ENCODE measurements at places on chromosomes 6 and 20.

DNA sequence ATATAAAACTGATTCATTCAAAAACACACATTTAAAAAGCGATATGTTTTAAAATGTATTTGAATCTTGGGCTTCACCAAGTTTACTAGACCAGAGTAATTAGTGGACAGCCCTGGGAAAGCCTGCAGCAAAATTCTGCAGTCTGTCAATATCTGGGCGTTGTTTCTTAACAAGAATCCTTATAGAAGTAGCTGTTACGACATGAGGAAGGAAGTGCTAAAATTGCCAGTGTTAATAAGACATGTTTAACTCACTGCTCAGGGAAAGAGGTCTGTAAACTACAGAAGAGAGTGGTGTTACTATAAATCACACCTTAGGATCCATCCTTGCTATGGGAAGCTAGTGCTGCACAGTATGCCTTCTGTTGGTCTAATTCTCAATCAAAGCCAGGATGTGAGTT, 120.6 kb downstream of the TBX18 start:
- no peak for DNase-seq

GRCh38 chr6:157516319-157517026, 135.5 kb downstream of the ZDHHC14 start:
- no peak for DNase-seq

- DNase-seq, result no peak
These were observed 9.7 kb upstream of the ZSCAN9 start for GRCh38 chr6:28215425-28215824.

DNA sequence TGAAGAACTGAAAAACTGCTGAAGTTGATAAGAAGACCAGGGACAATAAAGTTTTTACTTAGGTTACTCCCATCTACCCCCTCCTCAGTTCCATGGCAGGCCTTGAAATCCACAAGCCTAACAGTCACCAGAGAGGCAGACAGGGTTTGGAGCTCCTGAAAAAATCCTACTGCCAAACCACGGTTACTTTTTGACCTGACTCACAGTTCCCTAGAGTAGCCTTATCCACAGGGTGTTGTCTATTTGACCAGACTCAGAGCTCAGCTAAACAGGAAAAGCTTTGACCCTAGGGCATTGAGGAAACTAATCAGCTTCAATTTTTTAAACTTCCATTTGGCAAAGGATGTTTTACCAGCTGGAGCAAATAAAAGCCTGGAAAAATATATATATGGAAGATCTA, 257.7 kb upstream of the NT5E start:
- DNase-seq, result no peak

- DNase-seq, result no peak
These were observed 28.7 kb downstream of the GNAS start for GRCh38 chr20:58880994-58881752.

GRCh38 chr6:17591287-17591686, 8.8 kb upstream of the FAM8A1 start:
- no peak for DNase-seq

GRCh38 chr20:47688385-47689381, 96.6 kb downstream of the SULF2 start:
- DNase-seq, result no peak

- no peak for DNase-seq
These were observed 116.9 kb upstream of the FLRT3 start for GRCh38 chr20:14454296-14454695.

DNA sequence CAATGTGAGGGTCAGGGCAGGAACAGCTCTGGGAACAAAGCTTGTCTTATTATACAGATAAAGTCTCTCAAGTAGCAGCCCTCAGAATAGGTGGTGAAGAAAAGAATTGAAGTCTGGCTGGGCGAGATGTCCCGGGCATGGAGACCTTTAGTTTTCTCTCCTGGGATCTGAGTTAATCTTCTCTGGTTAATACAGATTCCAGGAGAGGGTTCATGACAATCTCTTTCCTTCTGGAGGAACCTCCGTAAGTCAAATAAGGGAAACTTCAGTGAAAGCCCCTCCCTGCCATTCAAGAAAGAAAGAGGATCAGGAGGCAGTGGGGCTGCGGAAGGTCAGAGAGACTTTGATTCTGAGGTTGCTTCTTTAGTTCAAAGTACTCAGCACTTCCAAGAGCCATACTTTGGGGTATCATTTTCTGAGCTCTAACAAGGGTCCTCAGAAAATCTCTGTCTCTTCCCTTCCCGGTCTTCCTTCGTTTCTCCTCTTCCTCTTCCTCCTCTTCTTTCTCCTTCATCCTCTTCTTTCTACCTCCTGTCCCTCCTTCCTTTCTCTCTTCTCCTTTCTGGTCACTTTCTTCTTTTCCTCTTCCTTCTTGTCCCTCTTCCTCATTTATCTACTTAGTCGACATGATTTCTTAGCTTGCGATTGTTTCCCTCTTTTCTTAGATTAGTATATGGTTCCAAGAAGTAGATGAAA, 4.6 kb upstream of the ZNF184 start:
- no peak for DNase-seq

- DNase-seq, result no peak
These were observed 4.5 kb upstream of the GPSM3 start for GRCh38 chr6:32196682-32197616.

GRCh38 chr20:56428881-56429280, 16.8 kb downstream of the CASS4 start:
- no peak for DNase-seq

DNA sequence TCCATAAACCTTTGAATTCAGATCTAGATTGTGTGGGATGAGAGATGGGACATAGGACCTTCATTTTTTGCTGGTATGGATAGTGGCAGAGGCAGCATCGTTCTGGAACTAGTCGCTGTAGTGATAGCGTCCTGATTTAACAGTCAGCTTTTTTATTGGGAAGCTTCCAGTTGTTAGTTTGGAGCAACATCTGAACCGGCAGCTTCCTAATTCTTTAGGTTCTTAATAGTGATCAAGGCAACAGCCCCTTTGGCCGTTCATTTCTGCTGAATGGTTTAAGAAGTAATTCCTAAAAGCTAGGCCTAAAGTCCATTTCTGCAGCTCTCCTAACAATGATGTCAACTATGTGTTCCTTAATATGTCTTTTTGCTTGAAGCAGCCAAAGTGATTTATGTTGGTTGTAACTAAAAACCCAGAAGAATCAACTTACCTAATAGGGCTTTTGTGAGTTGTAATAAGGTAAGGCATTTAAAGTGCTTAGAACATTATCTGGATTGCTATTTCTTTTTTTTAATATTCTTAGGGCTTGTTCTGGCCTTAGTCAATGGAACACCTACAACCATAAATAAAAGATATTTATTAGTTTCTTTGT, 90.3 kb downstream of the SHLD1 start:
- DNase-seq, result no peak

- peak; percentile 88 for DNase-seq
These were observed 17.5 kb downstream of the LEMD2 start for GRCh38 chr6:33771146-33772081.

- no peak for DNase-seq
These were observed 109.0 kb upstream of the THBS2 start for GRCh38 chr6:169362501-169363121.

GRCh38 chr20:40718982-40719729, 30.1 kb upstream of the MAFB start:
- no peak for DNase-seq

GRCh38 chr6:77415706-77416105, 47.6 kb downstream of the HTR1B start:
- DNase-seq, result no peak

DNA sequence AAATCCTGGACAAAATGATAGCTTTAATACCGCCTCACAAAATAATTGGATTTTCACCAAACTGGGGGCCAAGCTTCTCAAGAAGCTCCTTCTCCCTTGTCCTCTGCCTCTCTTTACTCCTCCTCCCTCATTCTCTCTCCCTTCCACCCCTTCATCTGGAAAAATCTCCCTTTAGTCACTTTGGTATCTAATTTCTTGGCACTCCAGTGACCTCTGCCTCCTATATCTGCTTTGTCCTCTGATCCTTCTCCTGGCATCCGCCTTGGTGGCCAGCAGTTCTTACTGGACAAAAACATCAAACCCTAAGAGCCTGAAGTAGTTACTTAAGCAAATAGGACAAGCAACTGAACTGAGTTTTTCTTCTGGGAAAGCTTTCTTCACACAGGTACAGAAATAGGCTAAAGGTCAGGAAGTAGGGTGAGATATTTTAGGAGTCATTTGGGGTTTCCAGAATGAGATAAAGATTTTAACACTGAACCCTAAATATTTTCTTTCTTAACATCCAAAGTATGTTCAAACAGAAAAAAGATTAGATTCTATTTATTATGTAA, 220.7 kb downstream of the ARHGAP18 start:
- DNase-seq, result no peak

GRCh38 chr6:107715550-107716321, 108.4 kb downstream of the SCML4 start:
- no peak for DNase-seq

GRCh38 chr6:117918454-117918853, 11.4 kb downstream of the SLC35F1 start:
- DNase-seq, result no peak

GRCh38 chr6:89803271-89803670, 16.3 kb downstream of the MDN1 start:
- no peak for DNase-seq

GRCh38 chr20:19881080-19881840, 123.2 kb downstream of the RIN2 start:
- DNase-seq, result no peak

- no peak for DNase-seq
These were observed 71.4 kb downstream of the VTA1 start for GRCh38 chr6:142218446-142218845.

- no peak for DNase-seq
These were observed 229.3 kb downstream of the FARS2 start for GRCh38 chr6:5490501-5491069.

DNA sequence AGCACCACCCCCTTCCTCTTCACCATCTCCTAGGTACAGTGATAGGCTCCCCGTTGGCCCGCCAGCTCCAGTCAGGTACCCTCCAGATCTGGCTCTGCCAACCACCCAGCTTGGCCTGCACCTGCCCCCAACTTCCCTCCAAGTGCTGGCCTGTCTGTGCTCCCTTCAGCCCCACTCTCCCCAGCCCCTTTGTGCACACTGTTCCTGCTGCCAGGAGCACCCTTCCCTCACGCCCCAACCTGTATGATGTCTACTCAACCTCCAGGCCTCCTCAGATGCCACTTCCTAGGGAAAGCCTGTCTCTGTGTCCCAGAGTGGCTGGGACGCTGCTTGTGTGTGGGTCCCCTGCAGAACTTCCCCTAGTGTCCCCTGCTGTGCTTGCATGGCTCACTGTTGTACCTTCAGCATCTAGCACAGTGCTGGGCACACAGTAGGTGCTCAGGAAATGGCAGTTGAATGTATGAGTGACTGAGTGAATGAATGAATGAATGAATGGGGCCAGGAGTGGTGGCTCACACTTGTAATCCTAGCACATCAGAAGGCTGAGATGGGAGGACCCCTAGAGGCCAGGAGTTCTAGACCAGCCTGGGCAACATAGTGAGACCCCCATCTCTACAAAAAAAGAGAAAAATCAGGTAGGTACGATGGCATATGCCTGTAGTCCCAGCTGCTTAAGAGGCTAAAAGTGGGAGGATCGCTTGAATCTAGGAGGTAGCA, 3.0 kb downstream of the ZBP1 start:
- no peak for DNase-seq

- no peak for DNase-seq
These were observed 33.0 kb downstream of the PIM1 start for GRCh38 chr6:37202788-37203491.

DNA sequence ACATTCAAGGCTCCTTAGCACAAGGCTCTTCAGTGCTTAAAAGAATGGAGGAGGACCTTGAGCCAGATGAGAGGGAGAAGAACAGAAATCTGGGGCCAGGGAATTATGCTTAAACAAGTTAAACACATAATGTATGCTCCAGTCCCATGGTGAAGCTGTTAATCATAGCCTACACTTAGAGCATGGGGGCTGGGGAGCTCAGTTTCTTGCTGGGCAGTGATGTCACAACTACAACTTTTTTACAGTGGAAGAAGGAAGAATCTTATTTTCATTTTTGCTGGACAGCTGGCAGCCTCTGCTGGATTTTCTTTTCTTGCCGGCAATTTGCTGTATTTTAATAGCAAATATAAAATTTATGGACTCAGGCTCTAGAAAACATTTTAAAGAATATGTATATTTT, 432.5 kb downstream of the CD109 start:
- DNase-seq, result no peak

GRCh38 chr6:112269979-112270566, 15.7 kb upstream of the LAMA4 start:
- no peak for DNase-seq

DNA sequence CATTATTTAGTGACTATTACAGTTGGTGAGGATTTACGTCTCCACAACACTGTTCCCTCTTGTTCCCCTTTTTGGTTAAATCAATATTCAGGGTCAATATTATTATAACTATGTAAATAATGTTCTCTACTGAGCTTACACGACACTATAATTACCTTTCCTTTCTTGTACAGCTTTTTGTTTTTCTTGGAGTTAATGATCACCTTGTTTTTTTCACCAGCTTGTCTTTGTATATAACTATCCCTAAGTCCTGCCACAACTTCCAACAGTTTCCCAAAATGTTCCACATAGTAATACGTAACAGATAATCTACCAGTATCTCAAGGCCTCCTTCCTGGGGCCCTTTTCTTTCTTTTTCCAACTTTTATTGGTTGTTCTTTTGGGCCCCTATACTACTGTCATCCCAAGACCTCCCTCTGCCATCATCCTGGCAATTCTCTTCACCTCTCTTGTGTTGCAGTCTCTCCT, 142.0 kb upstream of the SOX4 start:
- no peak for DNase-seq

DNA sequence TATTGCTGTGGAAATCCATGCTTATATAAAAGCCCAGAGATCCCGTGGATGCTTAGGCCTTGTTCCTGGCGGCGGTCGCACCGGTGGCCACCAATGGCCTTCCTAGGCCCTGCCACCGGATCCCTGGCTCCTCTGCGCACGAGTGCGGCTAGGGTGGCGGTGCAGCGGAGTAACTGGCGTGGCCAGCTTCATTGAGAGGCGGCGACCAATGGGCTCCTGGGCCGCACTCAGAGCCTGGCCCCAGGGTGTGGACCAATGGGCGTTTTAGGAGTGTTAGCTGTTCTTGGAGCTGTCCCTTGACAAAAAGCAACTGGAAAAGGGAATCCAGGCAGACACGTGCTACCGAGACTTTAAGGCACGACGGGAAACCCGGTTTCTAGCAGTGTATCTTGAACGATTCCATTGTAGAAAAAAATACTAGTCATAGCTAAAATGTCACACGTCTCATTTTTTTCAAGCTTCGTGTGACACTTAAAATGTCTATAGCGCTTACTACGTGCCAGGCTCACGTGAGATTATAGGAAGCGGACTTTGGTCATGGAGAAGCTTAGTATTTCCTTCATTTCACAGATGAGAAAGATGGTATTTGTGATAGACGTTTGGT, 1.7 kb downstream of the AMD1 start:
- peak; percentile 59 for DNase-seq

GRCh38 chr20:22771706-22772105, 187.3 kb upstream of the FOXA2 start:
- no peak for DNase-seq

- DNase-seq, result no peak
These were observed 113.5 kb downstream of the FAXC start for GRCh38 chr6:99236010-99236409.

DNA sequence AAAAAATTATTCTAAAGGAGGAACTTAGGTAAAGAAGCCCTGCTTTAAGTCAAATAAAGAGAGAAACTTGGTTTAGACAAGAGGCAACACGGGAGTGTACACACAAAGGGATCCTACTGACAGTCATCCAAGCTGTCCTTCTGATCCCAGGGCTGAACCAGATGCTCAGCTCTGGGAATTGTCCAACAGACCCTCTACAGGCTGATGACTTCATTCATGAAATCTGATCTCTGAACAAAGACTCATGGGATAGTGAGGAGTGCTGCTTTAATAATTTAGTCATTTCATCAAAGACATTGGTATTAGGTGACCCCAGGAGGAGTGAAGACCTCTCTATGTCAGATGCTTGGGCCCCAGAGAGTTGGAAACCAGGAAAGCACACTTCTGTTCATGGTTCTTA, 65.6 kb upstream of the ARMH2 start:
- DNase-seq, result no peak

Data from astrocyte of the cerebellum (primary cell).